Right atrium auricular region (tissue), 2 donors: ENCODE measurements at places on chromosomes 3 and 15.

- no peak for DNase-seq
Observed at GRCh38 chr3:50632450-50632849, 15.5 kb downstream of the MAPKAPK3 start.

GRCh38 chr3:131233900-131234668 lies 147.5 kb upstream of the NUDT16 start:
- DNase-seq, result no peak

- no peak for DNase-seq
Observed at GRCh38 chr3:72100080-72100511, 315.1 kb upstream of the PROK2 start.

DNA sequence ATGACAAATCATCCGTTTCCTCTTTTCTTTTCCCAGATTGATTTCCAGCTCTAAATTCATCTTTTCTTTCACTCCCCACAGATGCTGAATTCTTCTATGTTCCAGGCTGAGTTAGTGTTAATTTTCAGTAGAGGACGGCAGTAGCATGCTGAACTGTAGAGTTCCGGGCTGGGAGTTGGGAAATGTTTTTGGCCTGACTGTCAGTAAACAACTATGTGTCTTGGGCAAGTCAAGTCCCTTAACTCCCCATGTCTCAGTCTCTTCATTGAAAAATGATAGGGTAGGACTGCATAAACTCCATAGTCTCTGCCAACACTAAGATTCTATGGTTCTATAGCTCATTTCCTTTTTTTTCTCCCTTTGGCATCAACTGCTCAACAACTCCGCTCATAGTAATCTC lies 333.9 kb downstream of the TIGIT start:
- peak; percentile 81 for DNase-seq
